ENCODE measurements at places on chromosomes 6 and 20.

- DNase-seq: peak; percentile 37
Observed at GRCh38 chr20:58440021-58440767, 51.2 kb downstream of the VAPB start.

- DNase-seq: no peak
Observed at GRCh38 chr20:32978009-32978335, 26.3 kb downstream of the SUN5 start.

DNA sequence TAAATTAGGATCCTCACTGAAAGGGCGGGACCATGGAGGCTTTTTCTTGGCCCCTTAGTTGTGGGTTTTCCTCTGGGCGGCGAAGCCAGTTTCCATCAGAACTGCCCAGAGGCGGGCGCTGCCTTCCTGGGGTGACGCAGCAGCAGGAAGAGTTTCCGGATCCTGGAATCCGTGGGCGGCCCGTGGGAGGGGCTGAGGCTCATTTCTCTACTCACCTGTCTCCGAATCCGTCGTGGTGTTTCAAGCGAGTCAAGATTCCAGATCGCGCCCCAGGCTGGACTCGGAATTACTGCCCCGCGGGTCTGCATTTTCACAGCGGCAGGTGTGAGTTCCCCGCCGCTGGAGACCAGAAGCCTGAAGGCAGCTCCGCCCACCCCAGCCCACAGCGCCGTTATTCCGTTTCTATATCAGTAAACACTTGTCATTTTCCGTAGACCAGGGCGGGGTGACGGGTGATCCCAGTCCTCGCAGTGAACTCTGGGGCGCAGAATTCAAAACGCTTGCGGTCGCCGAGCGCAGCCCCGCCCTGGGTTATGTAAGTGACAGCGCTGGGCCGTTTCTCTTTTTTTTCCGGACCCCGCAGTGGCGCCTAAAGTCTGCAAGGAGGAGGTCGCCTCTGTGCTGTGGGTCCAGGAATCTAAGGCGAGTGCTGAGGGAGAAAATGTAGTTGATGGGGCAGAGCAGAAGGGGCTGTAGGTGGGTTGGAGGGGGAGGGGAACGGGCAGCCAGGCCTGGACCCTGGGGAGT, 27.2 kb upstream of the POU5F1 start:
- DNase-seq: peak; percentile 69

- no peak for DNase-seq
Observed at GRCh38 chr20:45920462-45921336, 8.7 kb upstream of the PLTP start.

GRCh38 chr20:23662276-23662870, 24.6 kb upstream of the CST3 start:
- no peak for DNase-seq

GRCh38 chr20:15597306-15597705, 975.9 kb downstream of the KIF16B start:
- no peak for DNase-seq

- DNase-seq: no peak
Observed at GRCh38 chr6:35668096-35668495, 20.6 kb downstream of the FKBP5 start.

DNA sequence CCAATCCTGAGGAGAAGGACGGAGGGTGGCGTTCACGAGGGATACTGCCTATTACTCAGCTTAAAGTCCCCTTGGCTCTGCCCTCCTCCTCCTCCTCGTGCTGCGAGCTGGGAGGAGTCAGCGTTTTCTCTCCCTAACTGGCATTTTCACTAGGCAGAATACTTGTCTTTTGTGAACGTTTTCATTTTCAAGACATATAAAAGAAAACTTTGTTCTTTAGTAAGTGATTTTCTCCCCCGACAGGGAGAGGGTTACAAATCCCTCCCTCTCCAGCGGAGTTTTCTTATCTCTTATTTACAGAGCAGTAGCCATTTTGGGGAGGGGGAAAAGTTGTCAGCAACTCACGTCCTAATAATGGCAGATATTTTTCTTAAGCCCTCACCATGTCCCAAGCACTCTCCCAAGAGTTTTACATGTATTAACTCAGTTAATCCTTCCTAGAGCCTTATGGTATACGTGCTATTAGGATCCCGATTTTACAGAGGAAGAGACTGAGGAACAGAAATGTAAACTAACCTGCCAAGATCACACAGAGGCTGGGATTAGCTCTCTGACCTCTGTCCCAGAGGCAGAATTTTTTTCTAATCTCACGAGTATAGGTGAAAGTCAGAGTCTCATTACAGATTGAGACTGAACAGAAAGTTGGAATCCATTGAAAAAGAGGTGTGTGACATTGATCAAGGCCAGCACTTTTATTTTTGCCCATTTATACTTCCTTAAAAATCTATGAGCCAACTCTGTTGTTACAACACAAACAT, 30.0 kb upstream of the ZNF217 start:
- DNase-seq: peak; percentile 80

GRCh38 chr6:45577836-45578504, 200.2 kb upstream of the SUPT3H start:
- peak; percentile 53 for DNase-seq

DNA sequence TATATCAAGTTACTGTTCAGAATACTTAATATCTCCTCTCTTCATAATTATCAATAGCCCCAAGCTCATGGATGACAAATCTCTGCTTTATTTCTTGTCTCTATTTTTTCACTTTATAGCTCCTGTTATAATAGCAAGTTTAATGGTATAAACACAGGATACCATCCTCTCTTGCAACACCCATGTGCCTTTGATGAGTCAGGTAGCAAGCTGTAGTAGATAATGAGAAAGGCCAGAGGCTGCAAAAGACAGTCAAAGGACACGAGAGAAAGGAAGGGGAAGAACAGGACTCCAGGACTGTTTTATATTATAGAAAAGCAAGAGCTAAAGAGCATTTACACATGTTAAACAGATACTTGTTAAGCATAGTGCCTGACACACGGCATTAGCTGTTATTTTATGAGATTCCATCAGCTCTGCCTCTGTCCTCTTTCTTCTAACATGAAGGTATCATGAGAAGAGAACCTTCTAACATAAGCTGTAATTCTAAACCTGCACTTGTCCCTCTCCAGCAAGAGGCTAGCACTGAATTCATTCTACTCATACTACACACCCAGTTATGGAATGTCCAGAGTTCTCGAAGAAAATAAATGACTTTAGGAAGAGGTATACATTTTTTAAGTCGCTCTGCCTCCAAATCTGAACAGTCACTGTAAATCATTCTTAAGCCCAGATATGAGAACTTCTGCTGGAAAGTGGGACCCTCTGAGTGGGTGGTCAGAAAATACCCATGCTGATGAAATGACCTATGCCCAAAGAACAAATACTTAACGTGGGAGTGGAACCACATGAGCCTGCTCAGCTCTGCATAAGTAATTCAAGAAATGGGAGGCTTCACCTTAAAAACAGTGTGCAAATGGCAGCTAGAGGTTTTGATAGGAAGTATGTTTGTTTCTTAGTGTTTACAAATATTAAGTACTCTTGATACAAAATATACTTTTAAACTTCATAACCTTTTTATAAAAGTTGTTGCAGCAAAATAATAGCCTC, 45.0 kb downstream of the NT5E start:
- DNase-seq: peak; percentile 23
